HepG2 (cell line): ENCODE measurements at places on chromosomes 16 and 17. TPM values are rescaled to one million over a fixed set of nuclear protein-coding genes. Genes with fewer than 3 reads are reported as not detected.

Gene CMTM1
- polyA plus RNA-seq, result 2.9 and 3.0 TPM in 2 replicates

Gene KRT27
- polyA plus RNA-seq, result not detected in 2 replicates

Gene CLEC18A
- polyA plus RNA-seq, result 0.42 and 0.72 TPM in 2 replicates

Gene TTYH2
- polyA plus RNA-seq, result 0.96 and 1.6 TPM in 2 replicates

Gene CFAP97D1
- polyA plus RNA-seq, result not detected in 2 replicates

Gene ZNF594
- 2.9 TPM in 2 replicates for polyA plus RNA-seq

Gene KCNJ18
- not detected in 2 replicates for polyA plus RNA-seq

Gene ITGA2B
- polyA plus RNA-seq, result 1.1 and 1.9 TPM in 2 replicates

Gene SSTR5
- 0.20 and 0.26 TPM in 2 replicates for polyA plus RNA-seq

Gene CACNG5
- not detected in 2 replicates for polyA plus RNA-seq

DNA sequence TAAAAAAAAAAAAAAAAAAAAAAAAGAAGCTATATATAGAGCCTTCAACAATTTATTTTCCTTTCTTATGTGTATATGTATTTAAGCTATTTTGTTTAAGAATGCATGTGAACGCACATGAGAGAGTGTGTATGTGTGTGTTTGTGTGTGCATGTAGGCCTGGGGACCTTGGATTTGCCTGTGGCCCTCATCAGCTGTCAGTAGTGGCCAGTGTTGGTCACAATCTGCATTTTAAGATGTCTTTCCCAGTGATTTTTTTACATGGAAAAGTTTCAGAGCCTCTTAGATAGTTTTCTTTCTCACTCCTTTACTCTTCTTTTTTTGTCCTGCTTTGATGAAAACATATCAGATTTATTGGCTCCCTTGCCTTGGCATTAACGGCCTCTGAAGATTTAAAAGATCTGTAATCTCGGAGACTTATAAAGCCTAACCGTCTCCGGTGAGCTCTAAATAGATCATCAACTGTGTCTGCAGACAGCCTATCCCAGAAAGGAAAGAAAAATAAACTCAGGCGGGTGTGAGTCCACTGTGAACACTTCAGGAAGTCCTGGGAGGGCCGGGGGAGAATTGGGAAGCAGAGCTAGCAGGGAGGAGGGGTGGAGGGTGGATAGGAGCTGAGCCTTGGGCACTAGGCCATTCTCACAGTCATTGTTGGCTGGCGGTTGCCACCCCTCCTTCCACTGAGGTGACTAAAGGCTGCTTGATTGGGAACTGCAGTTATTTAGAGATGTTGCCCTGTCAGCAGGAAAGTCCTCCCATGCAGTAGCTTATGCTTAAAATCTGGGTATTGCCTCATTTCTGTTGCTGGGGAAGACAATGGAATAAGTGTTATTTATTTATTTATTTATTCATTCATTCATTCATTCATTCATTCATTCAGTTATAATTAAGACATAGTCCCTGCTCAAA lies 86.8 kb downstream of the WWP2 start:
- DNase-seq, result no peak

GRCh38 chr17:73616873-73617404 lies 27.3 kb downstream of the SDK2 start:
- no peak for DNase-seq

DNA sequence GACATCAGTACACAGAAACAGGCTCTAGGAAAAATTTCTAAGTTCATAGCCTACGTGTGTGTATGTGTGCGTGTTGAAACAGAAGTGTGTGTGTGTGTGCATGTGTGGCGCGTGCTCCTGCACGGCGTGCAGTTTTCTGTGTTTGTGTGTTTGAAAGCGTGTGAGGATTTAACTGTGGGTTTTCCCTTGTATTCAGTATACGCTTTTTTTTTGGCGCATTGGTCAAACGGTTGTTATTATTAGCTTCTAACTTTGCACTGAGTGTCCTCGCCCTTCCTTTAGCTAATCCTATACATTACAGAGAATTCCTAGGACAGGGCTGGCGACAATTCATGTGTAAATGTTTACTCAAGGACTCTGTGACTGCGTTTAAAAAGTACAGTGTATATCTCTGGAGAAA lies 23.0 kb downstream of the TMC6 start:
- DNase-seq, result peak; percentile 79

DNA sequence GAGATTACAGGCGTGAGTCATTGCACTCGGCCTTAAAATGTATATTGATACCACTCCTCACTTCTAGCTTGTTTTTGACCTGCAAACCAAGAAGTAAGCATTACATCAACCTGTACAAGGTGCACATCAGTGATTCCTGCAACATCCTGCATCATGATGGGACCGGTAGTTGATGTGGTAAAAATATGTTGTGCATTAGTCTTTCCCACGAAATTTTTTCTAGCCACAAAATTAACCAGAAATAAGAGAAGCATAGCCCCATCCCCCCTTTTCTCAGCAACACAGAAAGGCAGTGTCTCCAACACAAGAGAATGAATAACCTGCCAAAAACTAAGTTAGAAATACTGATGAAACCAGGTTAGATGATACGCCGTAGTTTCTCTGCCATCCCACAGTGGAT lies 21.1 kb upstream of the NSMCE1 start:
- no peak for DNase-seq

DNA sequence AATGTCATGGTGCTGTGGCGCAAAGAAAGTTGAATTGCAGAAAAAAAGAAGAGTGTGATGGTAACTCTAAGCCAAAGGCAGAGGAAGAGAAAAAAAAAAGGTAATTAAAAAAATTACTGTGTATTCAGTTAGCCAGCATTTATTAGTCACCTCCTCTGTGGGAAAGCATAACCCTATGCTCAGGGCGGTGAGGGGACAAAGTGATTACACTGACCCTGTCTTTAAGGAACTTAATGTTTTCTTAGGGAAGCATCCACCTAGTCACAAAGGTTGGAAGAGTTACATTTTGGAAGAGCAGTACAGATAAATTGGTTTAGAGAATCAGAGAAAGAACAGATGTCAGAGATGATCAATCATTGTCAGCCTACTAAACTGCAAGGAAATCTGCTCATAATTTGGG lies 410.3 kb downstream of the CDH11 start:
- no peak for DNase-seq

DNA sequence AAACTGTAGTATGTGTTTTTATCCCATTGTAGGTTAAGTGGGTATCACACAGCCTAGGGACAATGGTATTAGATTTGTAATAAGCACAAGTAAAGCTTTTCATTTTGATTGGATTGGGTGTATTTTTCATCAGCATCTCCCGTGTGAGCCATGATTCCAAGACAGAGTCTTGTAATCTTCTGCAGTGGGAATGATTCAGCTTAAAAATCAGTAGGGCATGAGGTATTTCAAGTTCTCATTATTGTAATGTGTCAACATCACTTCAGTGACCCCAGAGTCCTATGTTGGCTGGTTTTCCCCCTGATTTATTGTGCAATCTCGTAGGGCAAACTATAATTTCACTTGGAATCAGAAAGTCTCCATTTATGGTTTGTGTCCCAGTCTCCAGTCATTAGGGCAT lies 833.2 kb upstream of the RBFOX1 start:
- no peak for DNase-seq

DNA sequence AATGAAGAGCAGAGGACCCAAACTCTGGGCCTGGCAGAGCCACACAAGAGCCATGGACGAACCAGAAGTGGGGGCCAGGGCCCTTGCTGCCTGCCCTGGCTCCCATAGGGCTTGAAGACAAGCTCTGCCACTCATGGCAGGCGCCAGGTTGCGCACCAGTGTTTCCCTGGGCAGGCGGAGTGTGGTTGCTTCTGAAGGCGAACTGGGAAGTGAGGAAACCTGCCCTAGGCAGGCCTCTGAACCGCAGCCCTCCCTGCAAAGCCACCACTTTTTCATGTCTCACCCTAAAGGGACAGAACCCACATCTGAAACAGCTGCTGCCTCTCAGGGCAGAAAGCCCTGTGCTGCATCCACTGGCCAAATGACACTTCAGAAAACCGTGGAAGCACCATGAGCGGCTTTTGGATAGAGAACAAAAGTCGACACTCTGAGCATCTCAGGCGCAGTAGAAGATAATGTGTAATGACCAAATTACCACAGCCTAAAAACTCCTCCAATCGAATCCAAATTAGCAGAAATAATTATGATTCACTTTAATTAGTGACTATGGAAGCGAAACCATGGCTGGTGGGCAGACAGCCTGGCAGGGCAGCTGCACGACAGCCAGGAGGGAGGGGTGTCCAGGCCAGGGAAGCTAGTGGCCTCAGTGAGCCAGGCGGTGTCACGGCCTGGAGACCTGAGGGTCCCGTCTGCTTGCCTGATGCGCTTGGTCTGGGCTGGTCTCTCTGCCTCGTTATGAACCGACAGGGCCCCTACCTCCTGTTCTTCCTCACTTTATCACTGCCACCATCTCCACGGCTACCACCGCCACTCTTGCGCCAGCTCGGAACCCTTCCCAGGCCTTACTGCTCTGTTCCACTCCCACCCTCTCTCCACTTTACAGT lies 59.1 kb downstream of the PRMT7 start:
- DNase-seq, result no peak

DNA sequence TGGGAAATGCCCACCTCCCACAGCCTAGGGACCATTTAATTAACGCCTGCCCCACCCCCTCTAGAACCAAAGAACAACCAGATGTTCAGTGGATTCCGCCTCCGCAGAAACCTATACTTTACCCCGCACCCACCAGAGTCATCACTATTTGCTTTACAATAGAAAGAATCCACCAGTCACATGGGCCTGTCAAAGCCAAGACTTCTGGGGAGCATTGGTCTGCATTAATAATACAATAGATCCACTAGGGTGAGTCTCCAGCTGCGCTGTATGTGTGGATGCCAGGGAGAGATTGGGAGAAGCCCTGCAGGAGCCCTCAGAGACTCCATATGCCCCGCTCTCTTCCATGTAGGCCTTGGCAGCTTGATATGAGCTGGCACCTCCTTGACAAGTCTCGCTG lies 31.3 kb downstream of the CLEC19A start:
- no peak for DNase-seq

- no peak for DNase-seq
These were observed 40.3 kb downstream of the PKD1 start for GRCh38 chr16:2095315-2095853.

DNA sequence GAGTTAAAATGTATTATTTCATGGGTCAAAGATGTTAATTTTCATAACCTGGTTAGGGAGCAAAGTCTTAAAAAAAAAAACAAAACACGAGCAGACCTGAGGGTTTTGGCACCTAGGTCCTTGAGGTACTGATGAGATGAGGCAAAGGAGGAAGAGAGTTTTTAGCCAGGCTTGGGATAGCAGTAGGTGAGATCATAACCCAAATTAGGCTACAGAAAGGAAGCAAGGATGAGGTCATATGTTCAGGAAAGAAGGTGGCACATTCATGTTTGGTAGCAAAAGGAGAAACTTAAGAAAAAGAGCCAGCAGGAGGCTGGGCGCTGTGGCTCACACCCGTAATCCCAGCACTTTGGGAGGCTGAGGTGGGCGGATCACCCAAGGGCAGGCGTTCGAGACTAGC lies 2.8 kb downstream of the ATXN1L start:
- DNase-seq, result no peak

GRCh38 chr17:65931246-65932149 lies 260.4 kb downstream of the CEP112 start:
- no peak for DNase-seq

DNA sequence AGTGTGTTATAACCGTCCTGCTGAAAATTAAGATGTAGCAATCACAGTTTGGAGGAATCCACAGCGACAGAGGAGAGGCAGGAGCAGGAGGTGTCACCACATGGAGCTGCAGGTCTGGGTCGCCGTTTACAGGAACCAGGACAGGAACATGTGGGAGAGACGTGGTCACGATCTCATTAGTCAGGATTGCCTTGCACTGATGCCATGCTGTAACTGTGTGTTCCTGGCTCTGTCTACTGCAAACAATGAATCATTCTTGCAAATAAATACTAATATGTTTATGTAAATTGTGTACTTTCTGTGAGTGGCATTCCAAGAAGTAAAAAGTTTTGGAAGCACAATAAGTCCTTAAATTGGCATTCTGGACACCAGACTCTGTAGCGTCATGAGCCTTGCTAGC lies 271.8 kb downstream of the CPPED1 start:
- DNase-seq, result no peak

DNA sequence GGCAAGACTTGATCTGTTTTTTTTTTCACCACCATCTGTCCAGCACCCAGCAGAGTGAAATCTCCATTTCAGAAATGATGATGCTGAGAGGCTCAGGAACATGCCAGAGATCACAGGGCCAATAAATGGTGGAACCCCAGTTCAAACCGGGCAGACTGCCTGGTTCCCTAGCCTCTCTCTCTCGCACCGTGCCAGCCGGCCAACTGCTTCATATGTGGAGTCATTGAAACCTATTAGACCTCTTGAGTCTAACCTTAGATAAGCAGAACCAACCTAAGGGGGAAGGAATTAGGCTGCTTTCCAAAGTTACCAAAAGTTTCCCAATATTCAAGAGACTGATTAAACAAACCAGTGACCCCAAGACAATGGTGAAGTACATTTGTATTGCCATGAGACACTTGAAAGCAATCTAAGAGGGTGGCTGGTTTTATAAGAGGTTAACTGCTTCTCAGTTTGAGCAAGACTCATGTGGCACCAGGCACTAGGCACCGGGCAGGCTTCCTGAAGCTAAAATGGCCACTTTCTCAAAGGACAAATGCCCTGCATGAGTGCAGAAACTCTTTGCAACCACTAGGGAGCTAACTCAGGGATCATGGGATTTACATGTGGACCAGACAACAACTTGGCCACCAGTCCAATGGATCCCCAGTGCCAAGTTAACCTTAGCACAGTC lies 18.4 kb downstream of the TOX3 start:
- DNase-seq, result no peak

GRCh38 chr17:18991531-18992315 lies 12.8 kb downstream of the FAM83G start:
- no peak for DNase-seq

GRCh38 chr17:45293413-45294211 lies 23.2 kb downstream of the MAP3K14 start:
- DNase-seq, result peak; percentile 58

- peak; percentile 83 for DNase-seq
These were observed 28.5 kb downstream of the ARHGAP17 start for GRCh38 chr16:24986512-24987303.

DNA sequence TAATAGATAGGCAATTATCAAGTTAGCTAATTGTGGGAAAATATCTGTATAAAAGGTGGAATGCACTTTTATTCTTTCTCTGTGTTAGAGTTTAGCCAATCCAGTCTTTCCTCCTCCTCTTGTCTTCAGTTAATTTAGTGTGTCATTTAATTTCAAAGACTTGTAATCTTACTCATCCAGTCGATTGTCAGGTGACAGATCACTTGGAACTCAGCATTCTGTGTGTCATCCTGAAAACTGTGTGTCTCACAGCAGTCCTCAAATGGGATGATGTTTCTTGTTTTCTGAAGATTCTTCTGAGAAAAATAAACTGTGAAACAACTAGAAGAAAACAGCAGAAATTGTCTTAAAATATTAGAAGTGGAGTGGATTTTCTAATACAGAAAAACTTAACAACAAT lies 290 bp upstream of the KRTAP4-1 start:
- no peak for DNase-seq
